Occipital lobe (tissue), 3 donors: ENCODE measurements at places on chromosomes 2 and 18. TPM values are rescaled to one million over a fixed set of nuclear protein-coding genes. Genes with fewer than 3 reads are reported as not detected.

SLC5A7 gene
- total RNA-seq = 0.94 TPM

- no peak for DNase-seq
Measured at GRCh38 chr2:69634196-69634821, 9.2 kb downstream of the AAK1 start.

GRCh38 chr2:26519396-26520147 lies 41.6 kb upstream of the OTOF start:
- DNase-seq = no peak

- no peak for DNase-seq
Measured at GRCh38 chr2:238955648-238956531, 108.0 kb downstream of the TWIST2 start.

SPC25 gene
- total RNA-seq = 3.4 TPM

DNA sequence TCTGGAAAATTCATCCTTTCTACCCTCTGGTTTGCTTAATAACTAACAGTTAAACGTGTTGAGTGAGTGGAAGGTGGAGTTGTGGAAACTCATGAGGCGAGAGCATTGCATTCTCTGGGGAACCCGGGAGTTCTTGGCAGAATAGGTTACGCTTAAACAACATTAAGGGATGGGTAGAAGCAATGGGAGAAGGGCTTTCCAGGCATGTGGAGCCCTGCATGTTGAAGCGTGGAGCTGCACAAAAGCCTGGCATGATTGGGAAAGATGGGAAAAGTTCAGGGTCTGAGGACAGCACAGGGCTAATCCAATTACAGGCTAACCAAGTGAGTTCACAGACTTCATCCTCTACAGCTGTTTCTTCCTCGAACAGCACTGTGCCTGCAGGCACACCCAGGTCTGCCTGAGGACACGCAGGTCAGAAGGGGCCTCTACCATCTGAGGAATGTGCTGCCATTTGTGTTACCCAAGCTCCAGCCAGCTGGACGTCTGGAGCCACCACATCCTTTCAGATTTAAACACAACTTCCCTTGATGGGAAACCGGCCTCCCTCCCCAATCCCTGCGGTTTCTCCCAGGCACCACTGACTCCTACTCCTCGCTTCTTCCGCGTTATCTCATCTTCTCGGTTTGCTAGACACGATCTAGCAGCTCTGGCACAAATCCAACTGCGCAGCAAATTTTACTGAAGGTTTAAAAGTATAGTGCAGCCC lies 164.2 kb downstream of the ANTXR1 start:
- no peak for DNase-seq

ADAM23 gene
- 18.9 TPM for total RNA-seq

GRCh38 chr2:183149489-183149888 lies 25.2 kb downstream of the NUP35 start:
- DNase-seq = no peak

GRCh38 chr2:178479758-178480226 lies 465 bp upstream of the PLEKHA3 start:
- DNase-seq = no peak
